ENCODE measurements at places on chromosomes 7 and 10.

GRCh38 chr7:58086871-58087535 lies 637.0 kb downstream of the ZNF716 start:
- no peak for DNase-seq

GRCh38 chr10:15760681-15761080 lies 41.0 kb upstream of the ITGA8 start:
- no peak for DNase-seq

DNA sequence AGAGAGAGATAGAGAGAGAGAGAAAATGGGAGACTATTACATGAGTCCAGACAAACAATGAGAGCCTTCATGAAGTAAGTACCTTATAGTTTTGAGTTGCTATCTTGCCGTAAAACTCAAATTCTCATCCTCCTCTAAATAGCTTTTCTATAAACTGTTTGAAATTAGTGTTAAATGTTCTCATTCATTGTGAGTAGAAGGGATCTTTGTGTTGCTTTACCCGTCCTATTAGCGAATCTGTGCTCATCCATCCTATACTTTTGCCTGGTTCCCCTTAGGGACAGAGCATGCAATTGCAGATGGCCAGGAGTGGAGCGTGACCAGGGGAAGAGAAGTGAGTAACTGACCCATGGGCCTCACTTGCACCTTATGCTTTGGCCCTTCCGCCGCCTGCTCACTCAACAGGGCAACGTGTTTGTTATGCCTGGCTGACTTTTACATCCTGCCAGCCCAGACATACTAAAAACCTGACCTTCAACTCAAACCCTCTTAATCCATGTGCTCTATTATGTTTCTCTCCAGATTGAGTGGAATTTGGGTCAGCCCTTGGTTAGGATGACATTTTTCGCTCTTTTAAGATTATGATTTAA lies 244.2 kb upstream of the YAE1 start:
- no peak for DNase-seq

DNA sequence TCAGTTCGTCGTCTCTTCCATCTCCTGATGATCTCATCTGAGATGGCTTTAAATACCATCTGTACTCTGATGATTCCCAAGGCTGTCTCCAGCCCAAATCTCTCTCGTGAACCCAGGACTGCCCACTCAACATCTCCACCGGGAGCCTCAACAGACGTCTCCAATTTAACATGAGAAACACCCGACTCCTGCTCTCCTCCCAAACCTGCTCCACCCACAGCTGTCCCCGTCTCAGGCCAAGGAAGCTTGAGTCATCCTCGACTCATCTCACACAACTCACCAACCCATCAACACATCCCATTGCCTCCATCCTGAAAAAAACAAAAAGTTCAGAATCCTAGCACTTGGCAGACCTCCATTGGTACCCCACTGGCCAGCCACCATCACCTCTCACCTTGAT lies 29.7 kb upstream of the CALN1 start:
- DNase-seq: no peak

GRCh38 chr7:44162179-44162578 lies 21.0 kb upstream of the MYL7 start:
- DNase-seq: no peak

- no peak for DNase-seq
These were observed 75.0 kb upstream of the ANK3 start for GRCh38 chr10:60464659-60465058.

DNA sequence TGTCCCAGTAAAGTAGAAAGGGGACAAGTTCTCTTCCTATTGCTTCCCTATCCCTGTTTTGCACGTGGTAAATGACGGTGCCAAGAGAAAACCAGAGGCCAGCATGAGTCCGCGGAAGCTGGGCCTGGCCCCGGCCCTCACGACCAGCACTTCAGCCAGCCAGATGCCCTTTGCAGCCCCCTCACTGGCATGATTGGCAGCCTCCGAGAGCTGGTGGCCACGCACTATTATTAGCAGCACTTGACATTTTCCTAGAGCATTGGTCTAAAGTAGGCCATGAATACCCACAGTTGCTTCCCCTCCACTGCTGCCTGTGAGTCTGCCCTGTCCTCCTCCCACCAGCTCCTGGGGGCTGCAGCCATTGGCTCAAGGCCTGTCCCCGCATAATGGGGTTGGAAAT lies 369.1 kb downstream of the PLXNA4 start:
- no peak for DNase-seq

DNA sequence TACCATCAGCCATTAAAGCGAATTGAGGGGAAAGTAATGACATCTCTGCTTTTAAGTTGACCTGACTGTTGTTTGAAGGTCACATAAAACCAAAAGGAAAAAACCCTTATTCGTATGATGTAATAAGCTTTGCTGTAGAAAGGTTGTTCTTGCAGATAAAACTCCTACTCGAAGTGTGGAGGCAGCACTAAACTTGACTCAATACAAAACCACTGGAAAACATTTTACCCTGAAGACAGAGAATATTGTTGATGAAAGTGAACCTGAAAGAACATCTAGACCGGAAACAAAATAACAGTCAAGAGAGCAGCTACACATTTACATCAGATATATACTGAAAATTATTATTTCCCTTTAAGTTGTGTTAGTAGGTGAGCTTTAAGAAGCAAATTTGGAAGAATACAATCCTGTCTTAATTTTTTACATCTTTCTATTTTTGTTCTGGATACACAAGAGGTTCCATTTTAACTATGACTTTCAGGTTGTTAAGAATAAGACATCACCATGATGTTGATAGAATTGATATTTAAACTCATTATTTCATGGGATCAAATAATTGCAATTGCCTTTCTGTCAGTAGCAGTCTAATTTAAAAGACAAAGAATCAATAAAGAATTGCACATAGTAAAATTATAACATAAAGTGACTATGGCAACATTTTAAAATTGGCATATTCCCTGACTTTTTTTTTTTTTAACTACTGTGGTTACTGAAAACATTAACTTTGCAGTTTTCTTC lies 6.4 kb downstream of the ETV1 start:
- no peak for DNase-seq

GRCh38 chr7:133528796-133529195 lies 275.9 kb downstream of the EXOC4 start:
- no peak for DNase-seq

DNA sequence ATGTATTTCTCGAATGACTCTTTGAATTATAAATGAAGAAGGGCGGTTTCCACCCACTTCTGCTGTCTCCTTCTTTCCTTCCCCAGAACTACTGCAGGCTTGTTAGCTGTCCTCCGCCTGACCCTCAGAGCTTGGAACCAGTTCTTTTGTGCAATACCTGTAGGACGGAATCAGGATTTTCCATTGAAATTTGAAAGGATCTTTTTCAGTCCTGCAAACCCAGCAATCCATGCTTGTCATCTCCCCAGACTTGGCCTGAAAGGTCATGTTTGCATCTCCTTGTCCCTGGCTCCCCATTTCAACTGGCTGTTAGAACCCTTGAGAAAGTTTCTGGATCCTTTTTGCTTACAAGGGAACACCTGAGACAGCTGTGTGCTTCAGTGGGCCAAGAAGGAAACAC lies 47.5 kb downstream of the PLCE1 start:
- no peak for DNase-seq

GRCh38 chr7:158431055-158431940 lies 156.3 kb downstream of the PTPRN2 start:
- no peak for DNase-seq

- DNase-seq: no peak
These were observed 41.5 kb downstream of the PRF1 start for GRCh38 chr10:70561070-70561469.

DNA sequence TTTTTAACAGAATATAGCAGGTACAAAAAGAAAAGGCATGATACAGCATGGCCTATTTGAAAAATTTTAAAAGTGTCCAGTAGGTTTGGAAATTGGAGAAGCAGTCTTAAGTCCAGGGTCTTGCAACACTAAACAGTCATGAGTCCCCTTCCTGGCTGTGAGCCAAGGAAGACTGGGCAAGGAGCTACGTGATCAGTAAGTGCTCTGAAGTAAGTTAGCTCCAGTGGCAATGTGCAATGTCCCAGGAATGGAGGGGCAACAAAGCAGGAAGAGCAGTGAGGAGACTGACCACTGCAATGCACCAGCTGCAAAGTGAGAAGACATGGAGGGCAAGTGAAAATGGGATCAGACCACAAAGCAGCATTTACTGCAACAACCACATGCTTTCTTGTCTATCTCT lies 72.9 kb upstream of the GRID1 start:
- DNase-seq: peak; percentile 46

DNA sequence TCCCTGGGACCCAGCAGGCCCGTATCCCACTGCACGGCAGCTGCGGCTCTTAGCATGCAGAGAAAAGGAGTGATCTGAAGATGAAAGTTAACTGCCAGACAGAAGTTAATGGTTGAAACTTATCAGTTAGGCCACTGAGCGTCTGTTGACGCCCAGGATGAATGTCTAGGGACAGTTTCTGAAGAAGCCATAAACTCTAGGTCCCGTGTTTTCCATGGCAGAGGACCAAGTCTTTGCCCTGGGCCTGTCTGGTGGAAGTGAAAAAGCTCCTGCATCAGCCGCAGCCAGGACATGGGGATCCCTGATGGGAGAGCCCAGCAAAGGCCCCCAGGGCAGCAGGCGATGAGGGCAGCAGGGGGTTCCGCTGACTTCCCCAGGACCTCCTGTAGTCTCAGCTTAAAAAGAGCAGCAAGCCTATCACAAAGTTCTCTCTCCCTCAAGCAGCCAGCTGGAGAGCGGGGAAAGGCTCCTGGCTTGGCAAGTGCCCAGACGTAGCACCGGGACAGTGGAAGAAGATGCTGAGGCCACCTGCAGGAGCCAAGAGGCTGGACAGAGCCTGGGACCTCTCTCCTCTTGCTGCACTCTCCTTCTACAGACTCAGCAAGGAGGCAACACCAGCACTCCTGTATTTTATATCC lies 79.6 kb downstream of the TNS3 start:
- DNase-seq: no peak

DNA sequence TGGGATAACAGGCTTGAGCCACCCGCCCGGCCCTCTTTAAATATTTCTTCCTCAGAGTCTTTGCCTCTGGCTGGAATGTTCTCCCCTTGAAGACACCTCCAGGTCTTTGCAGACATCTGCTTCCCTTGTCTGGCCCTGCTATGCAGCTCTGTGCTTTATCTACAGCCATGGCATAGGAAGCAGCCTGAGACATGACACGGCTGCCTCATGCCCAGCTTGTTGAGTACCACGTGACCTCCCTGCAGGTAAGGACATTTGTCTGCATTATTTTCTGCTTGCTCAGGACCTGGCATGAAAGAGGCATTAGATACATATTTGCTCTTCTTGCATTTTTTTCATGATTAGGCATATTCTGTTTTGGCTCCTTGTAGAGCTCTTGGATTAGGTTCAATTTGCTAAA lies 113.8 kb upstream of the KLF6 start:
- no peak for DNase-seq

DNA sequence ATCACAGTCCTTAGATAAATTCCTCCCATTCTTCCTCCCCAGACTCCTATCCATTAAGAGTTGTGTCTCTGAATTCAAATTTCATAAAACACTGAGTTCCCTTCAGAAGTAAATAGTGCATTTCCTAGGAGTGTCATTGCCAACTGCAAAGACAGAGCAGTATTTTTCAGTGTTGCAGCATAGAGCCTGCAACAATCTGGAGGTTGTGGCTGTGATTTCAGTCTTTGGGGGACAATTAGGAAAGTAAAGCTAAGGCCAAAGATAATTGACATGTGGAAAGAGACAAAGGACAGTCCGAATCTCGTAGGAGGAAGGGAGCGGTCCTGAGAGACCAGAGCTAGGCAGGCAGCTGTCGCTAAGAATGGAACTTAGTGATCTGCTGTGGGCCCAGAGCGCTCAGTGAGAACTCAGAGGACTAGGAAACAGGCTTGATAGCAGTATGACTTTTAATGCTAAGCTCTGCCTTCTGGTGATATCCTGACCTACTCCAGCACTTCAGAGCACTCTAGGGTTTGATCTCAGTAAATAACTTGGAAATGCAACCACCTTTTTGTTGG lies 46.2 kb downstream of the PRPF18 start:
- peak; percentile 57 for DNase-seq

DNA sequence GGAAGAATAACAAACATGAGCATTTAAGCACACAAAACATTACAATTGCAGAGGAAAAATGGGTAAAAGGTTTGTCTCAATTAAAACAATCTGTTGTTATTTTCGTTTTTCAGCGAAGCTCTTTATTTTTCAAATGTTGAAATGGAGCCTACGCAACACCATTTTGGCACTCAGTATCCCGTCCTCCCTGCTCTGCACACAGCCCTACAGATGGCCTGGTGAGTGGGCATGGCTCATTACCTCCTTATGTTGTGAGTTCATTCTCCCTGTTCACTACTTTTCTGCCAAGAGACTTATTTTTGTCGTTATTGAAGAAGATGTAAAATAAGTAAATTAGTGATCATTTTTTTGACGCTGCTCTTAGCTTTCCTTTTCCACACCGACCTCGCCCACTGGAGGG lies 167.8 kb upstream of the CXCL12 start:
- DNase-seq: no peak

DNA sequence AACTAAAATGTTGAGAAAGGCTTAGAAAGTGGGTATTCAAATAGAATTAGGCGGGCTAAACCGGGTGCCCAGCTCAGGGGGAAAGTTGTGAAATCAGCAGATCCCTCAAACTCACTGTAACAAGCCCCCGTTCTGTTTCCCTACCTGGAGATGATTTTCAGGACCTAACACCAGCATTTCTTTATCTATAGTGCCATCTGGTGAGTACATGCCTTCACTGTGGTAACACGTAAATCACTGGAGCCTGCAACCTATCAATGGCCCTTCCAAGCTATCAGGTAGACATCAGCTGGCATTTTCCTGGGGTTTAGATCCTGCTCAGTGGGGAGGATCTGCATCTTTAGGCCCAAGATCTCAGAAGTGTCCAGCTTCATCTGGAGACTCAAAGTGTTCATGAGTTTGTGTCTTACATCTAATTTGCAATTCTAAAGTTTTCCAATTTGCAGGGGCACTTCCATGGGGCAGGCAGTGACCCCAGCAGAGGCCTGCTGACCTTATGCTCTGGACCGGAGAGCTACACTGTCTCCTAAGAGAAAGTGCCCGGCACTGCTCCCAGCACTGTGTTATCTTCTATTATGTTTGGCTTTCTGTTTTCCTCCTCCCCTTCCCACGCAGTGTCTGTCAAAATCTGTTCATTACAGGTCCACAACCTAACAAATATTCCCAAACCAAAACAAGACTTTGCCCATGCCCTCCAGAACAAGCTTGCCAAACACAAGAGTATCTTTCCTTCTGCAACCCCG lies 132.5 kb downstream of the LSM5 start:
- DNase-seq: no peak

DNA sequence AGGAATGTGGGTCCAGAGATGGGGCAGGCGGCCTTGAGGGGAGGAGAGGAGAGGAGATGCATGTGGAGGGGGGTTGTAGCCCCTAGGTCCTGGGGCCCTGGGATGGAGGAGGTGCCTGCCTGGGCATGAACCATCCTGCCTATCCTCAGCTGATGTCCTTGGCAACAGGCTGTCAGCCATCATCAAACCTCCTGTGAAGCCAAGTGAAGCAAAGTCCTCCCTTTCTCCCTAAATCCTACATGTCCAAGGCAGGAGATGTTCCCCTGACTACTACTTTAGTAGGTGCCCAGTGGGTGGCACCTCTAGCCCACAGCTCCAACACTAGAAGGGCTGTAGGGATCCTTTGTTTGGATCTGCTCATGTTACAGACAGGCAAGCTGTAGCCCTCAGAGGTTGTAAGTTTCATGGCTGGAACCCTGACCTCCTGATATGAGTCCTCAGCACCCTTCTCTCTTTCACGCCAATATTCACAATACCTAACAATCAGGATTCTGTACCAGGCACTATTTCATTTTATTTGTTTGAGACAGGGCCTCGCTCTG lies 66.6 kb upstream of the SYPL1 start:
- DNase-seq: no peak

GRCh38 chr10:129772468-129773358 lies 191.4 kb downstream of the EBF3 start:
- no peak for DNase-seq

- DNase-seq: no peak
These were observed 64.4 kb upstream of the ADGRA1 start for GRCh38 chr10:133023216-133023843.

Data from muscle of arm (tissue), 14 donors.